ENCODE measurements at places on chromosomes 2 and 18.

- DNase-seq, result no peak
Measured at GRCh38 chr18:58314284-58314683, 270.3 kb downstream of the NEDD4L start.

DNA sequence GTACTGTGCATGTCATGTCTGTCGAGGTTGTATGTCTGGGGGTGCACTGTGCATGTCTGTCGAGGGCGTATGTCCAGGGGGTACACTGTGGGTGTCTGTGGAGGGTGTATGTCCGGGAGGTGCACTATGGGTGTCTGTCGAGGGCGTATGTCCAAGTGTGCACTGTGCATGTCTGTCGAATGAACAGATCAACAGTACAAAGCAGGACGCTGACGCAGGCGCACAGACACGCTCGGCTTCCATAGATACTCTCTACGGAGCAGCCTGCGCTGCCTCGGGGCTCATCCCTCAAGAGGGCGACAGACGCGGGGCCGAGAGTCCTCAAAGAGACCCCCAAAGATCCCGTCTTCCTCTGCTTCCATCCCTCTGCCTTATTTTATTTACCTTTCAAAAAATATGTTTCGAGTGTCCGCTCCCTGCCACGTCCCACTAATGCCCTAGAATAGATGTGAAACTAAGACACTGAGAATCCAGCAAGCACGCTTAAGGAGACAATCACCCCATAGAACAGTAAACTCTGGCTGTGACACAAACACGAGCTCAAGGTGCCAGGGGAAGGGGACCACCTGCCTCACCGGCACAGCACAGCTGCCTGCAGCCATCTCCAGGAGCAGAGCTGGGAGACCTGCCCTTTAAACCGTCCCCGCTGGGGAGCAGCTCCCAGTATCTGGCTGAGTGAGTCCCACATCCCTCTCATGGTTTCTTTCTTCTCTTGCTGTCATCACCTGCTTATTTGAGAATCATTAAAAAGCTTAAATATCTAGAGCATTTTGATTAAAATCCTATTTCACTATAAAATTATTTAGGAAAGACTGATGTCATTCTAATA lies 250.5 kb upstream of the MYT1L start:
- DNase-seq, result no peak

- no peak for DNase-seq
Measured at GRCh38 chr2:111222204-111222866, 101.6 kb downstream of the BCL2L11 start.

- DNase-seq, result no peak
Measured at GRCh38 chr18:62389761-62390481, 64.8 kb downstream of the TNFRSF11A start.

DNA sequence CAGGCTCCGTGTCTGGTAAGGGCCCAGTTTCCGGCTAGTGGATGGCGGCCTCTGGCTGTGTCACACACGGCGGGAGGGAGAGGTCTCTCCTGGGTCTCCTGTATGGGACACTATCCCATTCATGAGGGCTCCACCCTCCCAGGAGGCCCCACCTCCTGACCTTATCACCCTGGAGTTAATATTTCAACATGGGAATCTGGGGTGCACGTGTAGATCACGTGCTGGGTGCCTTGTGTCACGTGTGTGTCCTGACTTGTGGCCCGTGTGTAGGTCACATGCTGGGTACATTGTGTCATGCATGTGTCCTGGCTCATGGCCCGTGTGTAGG lies 9.9 kb downstream of the NEU4 start:
- DNase-seq, result no peak
